ENCODE measurements at places on chromosomes 3 and 15.

GRCh38 chr15:42147431-42147735 is 9.1 kb downstream of the PLA2G4F start:
- no peak for ATAC-seq

- ATAC-seq, result no peak
Observed at GRCh38 chr3:36461597-36461996, 81.3 kb downstream of the STAC start.

DNA sequence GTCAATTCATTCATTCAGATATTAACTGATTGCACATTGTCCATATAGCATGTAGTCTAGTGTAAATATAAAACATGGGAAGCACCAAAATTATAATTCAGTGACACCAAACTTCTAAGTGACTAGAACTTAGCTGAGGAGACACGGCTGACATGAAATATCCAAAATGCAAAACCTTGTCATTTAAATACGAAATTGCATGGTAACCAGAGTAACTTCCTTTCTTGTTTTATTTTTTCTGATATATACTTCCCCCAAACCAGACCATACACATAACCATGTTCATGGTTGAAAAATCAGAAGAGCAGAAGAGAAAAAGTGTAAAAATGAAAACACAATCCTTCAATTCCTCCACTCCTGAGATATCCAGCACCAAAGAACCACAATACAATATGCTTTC is 38.0 kb downstream of the CBLB start:
- ATAC-seq, result no peak

DNA sequence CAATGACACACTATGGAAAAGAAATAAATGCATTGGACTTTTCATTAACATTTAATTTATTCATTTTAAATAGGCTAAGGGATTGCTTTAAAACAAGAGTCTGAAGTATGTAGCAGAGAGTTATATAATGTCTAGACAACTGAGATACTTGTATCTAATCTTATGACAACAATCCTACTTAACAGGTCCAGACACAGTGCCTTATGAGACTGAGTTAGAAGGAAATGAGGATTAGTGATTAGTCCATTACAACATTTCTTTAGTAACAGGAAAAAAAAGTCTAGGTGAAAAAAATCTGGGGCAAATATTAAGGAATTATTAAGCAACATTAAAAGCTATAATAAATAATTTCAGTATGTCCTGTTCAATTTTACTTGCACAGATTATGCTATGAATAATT is 140.6 kb downstream of the MEIS2 start:
- no peak for ATAC-seq

- no peak for ATAC-seq
Observed at GRCh38 chr3:61872077-61872706, 310.8 kb downstream of the PTPRG start.

GRCh38 chr15:40467261-40467615 is 3.5 kb upstream of the CHST14 start:
- ATAC-seq, result no peak

DNA sequence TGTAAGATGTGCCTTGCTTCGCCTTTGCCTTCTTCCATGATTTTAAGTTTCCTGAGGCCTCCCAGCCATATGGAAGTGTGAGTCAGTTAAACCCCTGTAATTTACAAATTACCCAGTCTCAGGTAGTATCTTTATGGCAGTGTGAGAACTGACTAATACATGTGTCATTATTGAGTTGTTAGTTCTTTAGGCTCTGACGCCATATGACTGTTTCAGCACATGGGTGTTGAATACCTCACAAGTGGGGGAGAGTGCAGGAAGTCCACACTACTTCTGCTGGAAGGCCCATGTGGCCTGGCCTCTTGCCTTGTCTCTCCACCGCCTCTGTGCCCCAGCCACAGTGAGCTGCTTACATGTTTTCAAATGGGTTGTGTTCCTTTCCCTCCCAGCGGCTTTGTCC is 28.5 kb downstream of the MFSD1 start:
- ATAC-seq, result no peak

GRCh38 chr3:48990636-48991469 is 812 bp downstream of the P4HTM start:
- ATAC-seq, result peak; percentile 10

- ATAC-seq, result no peak
Observed at GRCh38 chr3:181698263-181698954, 13.3 kb upstream of the SOX2 start.

DNA sequence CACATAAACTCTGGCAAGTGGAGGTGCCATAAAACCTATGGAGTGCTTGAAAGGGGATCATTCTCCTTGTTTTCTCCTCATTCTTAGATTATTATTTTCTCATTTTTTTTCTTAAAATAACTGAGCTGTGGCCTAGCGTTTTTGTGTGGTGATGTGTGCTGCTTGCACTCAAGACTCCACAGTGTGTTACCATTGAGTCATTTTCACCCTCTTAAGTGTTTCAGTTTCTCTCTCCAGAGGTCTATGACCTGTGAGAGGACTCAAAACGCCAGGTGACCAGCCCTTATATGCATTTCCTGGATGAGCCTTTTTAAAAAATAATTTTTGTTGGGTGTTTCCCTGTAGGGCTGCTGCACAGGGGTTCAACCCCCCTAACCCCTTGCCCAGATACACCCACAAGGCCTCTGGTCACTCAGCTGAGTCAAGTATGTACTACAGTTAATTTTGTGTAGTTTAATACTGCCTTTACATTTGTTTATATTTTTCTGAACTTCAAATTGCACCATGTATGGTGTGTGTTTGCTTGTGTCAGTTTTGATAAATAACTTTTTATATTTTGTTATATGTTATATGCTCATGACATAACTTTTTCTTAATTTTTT is 15.4 kb upstream of the BTLA start:
- ATAC-seq, result no peak

DNA sequence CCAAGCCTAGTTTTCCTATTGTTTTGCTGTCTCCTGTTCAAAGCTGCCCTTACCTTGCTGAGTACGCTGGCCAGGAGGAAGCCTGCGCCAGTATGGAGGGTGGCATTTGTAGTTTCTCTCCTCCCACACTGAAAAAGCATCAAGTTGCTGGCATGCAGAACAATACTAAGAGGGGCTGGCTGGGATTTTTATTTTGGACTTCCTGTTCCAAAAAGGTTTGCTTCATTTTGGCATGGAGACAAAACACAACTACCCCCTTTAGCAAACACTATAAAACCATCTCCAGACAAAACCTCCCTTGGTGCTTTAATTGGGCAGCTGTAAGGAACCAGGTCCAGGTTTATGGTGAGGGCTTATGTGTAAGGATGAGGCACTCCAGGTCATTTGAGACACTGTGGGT is 457.6 kb downstream of the PDCD6IP start:
- no peak for ATAC-seq

DNA sequence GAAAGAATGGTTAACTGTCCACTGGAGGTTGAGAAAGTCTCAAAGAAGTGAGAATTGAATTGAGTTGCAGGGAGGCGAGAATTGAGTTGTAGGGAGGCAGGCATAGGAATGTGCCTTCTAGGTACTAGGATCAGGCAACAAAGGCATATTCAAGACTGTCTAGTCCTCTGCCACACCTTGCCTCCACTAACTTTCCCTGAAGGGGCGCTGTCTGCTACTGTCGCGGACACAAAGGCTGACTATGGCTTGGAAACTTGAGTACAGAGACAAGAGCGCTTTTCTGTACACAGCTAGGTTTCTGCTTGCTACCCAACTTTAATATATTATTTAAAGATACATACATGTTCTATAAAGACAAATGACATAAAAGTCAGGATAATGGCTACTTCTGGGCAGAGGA is 10.4 kb upstream of the FBXL22 start:
- no peak for ATAC-seq

Data from gastroesophageal sphincter (tissue), 4 donors.